ENCODE measurements at places on chromosomes 4 and X.

GRCh38 chr4:163744861-163745260 is 250.4 kb downstream of the TMA16 start:
- DNase-seq: no peak

DNA sequence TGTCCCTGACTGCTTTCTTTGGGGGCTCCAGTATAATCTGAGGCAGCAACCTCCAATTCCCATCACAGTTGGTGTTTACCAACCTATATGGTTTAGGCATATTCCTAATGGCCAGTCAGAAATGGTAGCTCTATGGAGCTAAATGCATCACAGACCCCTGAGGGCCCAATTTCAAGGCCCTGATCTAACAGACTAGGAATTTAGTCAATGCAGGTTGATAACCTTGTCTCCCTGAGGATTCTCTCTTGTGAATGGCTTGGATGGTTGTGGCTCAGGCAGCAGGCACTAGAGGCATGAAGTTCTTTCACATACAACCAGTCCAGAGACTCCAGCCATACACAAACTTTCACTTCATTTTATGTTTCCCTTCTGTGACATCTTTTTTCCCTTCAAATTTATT is 59.4 kb downstream of the TMPRSS11F start:
- no peak for DNase-seq

DNA sequence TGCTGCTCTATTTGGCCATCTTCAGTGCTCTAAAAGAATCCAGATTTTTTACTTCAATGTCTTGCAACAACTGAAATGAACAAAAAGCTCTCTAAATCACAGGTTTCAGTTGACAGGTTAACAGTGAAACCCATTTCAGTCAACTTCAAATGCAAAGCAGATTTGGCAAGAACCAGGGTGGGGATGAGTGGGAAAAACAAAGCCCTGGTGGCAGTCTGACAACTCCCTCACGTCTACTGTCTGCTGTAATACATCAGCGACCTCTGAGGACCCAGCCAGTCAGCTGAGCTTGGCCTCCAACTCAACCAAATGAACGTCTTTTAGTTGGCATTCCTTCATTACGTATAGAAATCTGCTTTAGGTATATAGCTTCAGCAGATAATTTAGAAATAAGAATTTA is 95.8 kb downstream of the COL25A1 start:
- no peak for DNase-seq

GRCh38 chr4:158802914-158803313 is 34.1 kb downstream of the FNIP2 start:
- DNase-seq: no peak

GRCh38 chrX:122363112-122363795 is 820.8 kb upstream of the GRIA3 start:
- no peak for DNase-seq

Data from suprapubic skin (tissue), 4 donors.